ENCODE measurements at places on chromosomes 7 and 10. TPM values are rescaled to one million over a fixed set of nuclear protein-coding genes. Genes with fewer than 3 reads are reported as not detected.

GRCh38 chr10:24824124-24824523 lies 100.4 kb upstream of the ARHGAP21 start:
- DNase-seq = no peak

DNA sequence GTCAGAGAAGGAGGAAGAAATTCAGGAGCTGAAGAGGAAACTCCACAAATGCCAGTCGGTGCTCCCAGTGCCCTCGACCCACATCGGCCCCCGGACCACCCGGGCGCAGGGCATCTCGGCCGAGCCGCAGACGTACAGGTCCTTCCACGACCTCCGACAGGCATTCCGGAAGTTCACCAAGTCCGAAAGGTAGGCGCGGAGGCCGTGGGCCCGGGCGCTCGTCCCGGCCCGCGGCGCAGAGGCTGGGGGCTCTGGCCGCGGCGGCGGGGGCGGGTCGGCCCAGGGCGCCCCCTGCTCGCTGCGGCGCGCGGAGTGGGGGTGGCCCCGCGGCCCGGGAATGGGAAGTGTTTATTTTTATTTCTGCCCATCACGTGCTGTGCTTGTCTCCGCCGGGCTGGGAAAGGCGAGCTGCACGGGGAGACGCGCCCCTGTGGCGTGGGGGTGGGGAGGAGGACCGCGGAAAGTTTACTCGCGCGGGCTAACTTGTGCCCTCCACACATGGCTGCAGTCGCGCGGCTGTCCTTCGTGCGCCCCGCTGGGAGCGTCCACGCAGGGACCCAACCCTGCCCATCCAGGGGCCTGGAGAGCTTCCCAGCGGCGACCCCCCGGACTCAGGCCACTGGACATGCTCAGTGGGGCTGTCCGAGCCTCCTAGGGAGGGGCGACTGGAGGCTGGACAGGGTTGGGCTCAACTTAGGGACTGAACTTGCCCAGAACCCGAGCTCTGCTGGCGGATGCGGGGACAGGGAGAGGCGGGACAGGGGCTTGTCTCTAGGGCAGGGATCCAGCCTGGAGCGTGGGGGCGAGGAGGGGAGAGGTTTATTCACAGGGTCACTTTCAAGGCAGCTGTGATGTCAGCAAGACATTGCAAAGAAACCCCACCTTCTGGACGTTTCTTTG lies 82.6 kb upstream of the PRKG1 start:
- no peak for DNase-seq

Gene OR6V1
- not detected for total RNA-seq

DNA sequence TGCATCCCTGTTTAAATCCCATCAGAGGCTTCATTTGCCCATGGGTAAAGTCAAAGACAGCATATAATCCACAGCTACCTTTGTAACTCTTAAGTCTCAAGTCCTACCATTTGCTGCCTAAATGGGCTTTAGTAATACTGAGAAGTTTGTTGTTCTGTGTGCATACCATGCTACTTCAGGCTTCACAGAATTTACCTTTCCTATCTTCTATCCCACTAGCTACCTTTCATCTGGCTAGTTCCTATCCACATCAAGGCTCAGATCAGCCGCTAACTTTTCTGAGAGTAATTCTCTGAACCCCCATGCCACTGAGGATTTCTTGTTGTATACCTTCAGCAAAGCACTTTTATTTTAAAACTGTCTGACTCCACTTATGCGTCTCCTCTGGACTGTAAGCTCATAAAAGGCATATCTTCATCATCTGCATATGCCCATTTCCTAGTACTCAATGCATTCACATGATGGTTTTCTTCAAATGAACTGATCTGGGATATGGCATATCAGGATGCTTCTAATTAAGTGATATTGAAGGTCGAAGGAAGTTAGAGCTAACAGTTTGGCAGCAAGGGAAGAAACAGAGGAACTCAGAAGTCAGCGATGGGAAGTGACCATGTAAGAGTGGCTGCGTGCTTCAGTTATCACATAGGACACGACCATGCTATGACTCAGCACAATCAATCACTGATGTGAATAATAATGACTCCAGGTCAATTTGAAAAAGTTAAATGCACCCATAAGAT lies 283.9 kb upstream of the DKK1 start:
- no peak for DNase-seq

GRCh38 chr10:132166216-132166950 lies 20.4 kb upstream of the DPYSL4 start:
- no peak for DNase-seq

DNA sequence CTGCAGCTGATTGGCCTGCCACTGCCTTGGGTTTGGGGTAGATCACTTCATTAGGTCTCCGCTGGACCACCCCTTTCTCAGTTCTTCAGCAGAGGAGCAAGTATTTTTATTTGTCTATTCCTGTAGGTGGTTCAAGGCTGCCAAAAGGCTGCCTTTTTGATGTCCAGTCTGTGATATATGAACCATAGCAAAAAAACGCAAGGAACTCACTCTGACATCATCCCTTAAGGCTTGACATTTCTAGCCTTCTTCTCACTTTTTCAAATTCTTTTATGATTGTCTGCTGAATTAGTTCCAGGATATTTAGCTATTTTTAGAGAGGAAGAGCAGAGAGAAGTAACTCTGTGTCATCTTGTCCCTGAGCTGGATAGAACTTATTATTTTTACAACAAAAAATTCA lies 269.2 kb downstream of the BAMBI start:
- DNase-seq = no peak

GRCh38 chr7:5012985-5013384 lies 32.7 kb upstream of the RBAK start:
- DNase-seq = no peak

Gene CYP2C8
- 0.07 TPM for total RNA-seq

GRCh38 chr7:121020249-121020988 lies 31.9 kb downstream of the CPED1 start:
- no peak for DNase-seq

DNA sequence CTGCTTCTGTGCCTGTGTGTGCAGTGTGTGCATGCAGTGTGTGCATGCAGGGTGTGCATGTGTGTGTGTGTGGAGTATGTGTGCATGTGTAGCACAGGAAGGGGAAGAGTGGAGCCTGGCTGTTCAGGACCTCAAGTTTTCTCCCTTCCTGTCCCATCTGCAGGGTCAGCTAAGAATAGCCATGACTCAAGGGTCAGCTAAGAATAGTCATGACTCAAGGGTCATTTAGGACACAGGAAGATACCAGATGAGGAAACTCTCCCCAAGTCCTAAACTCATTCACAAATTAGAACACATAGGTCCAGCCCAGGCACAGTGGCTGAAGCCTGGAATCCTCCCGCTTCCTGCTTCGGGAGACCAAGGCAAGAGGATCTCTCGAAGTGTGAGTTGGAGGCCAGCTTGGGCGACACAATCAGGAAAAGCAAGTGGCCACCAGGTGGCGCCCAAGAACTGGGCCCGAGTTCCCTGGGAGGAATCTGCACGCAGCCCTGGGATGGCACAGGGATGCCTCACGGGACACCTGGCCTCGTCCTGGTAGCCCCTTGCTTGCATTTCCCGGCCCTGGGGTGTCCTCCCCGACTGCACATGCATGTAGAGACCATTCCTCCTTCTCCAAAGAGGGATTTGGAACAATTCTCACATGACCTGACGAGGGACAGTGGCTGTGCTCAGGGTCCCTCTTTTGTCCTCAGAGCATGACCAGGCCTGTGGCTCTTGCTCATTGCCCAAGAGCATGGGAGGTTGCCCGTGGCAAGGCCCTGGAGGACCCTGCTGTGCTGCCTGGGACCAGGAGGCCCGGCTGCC lies 21.4 kb upstream of the VOPP1 start:
- no peak for DNase-seq

Gene EXOC6
- total RNA-seq = 12.5 TPM

DNA sequence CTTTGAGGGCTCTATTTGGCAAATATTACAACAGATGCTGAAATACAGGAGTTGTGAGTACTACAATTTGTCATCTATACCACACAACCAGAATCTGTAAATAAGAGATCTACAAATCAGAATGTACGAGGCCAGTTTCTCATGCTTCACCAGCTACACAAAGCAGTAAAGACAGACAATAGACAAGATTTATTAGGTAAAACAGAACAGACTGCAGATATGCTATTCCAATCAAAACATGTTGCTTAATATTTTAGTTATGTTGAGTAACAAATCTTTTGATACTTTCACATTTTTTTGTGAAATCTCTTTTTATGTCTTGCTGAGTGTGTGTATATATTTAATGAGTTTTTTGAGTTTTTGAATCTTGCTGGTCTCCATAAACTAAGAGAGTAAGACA lies 109.1 kb downstream of the CHCHD3 start:
- DNase-seq = no peak

DNA sequence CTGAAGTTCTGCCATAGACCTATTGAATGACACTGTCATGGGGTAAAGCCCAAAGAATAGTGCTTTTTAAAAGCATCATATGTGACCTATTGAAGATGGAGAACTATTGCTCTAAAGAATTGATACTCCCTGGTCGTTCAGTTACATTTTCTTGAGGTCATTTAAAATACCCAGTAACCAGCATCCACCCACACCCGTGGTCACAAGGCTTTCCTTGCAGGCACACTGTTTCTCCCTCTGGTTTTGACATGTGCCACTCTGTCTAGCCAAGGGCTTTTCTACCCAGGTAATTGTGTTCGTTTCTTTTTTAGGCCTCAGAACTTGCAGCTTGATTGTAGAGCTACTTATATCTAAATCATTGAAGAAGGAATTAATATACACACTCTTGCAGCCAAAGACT lies 68.3 kb upstream of the LYZL2 start:
- no peak for DNase-seq

- DNase-seq = no peak
These were observed 662 bp downstream of the DNAJC2 start for GRCh38 chr7:103343758-103344452.

Gene LDB3
- not detected for total RNA-seq

Gene BBIP1
- 18.8 TPM for total RNA-seq

Gene CALHM1
- not detected for total RNA-seq

- no peak for DNase-seq
These were observed 12.0 kb upstream of the LARP4B start for GRCh38 chr10:943334-944033.

DNA sequence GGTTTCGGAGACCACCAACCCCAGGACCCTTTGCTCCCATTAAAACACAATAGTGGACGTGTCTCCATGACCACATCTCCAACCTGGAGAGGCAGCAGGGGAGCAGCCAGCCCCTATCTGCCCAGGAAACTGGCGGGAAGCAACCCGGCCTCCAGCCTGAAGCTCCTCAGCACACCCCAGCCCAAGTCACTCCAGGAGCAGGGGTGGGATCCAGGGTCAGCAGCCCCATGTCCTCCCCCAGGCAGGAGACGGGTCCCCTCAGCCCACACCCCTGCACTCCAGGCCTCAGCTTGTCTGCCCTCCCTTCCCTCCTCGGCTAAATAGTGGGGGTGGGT lies 601 bp downstream of the ADAM8 start:
- DNase-seq = no peak

DNA sequence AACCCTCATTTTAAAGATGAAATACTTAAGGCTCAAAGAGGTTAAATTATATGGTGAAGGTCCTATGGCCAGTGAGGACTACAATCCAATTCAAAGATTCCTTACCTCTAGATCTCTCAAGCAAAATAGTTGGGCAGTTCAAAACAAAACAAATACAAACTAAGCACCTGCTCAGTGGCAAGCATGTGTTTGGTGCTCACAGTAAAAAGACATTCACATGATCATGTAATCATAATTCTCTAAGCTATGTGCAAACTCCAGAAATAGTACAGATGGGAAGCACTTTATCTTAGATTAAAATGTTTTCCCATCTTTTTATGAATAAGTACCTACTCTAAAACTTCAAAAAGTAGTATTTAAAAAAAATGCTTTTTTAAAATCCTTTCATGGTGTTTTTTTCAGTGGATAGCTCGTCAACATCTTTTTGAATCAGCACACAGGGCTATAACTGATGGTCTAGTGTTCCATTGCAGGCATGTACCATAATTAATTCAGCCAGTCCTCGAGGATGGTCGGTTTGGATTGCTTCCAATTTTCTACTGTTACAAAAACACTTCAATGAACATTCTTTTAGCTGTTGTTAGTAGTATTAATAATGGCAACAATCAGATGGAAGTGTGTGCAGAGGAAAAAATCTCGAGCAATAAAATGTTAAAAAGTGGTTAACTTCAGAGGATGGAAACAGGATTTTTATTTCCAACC lies 58.4 kb downstream of the CHCHD3 start:
- DNase-seq = no peak

Gene PRLHR
- not detected for total RNA-seq

Gene TAF3
- total RNA-seq = 4.8 TPM

Gene OR9A2
- total RNA-seq = not detected

Gene ETV1
- total RNA-seq = 5.1 TPM

- DNase-seq = no peak
These were observed 133.1 kb downstream of the CUBN start for GRCh38 chr10:16996530-16996964.

DNA sequence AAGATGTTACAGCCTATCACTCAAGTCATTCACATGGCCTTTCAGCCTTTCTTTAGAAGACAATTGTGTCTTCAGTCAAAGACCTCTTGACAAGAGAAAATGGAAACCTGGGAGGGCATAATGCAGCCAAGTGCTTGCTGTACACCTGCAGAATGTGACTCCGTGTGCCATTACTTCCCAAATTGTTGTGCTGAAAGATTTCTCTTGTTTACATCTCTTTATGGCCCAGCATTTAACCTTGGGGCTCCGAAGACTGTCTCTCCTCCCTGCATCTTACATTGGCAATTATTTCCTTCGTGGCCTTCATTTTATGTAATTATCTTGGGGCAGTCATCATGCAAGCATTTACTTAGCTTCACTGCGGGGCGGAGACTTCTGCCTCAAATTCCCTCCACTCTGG lies 287.0 kb downstream of the TCF7L2 start:
- DNase-seq = no peak

GRCh38 chr7:20267482-20267881 lies 50.3 kb upstream of the MACC1 start:
- DNase-seq = no peak

DNA sequence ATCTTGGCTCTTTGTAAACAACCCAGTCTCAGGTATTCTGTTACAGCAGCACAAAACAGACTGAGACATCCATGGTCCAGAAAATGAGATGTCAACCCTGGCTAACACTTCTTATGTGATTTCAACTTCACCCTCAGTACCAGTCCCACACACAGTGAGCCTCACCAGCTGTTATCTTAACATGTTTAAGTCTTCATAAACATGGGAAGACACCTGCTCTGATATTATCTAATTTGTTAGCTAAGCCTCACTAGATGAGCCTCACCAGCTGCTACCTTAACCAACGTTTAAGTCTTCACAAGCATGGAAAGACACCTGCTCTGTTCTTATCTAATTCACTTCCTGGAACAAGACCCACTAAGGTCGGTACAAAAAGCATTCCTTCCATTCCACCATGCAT lies 130.8 kb downstream of the CALN1 start:
- no peak for DNase-seq

Gene IRF5
- total RNA-seq = 8.5 TPM
